ENCODE measurements at places on chromosomes 11 and 22. TPM values are rescaled to one million over a fixed set of nuclear protein-coding genes. Genes with fewer than 3 reads are reported as not detected.

- DNase-seq = no peak
- no peaks in the 10 kb centered on the region for H3K27me3 ChIP-seq
- H3K4me3 ChIP-seq = no peak overlapping the region
- H3K4me1 ChIP-seq = no peaks in the 10 kb centered on the region
- no peaks in the 10 kb centered on the region for H3K36me3 ChIP-seq
These were observed 3.4 kb upstream of the LRRC55 start for GRCh38 chr11:57178334-57178733.

DNA sequence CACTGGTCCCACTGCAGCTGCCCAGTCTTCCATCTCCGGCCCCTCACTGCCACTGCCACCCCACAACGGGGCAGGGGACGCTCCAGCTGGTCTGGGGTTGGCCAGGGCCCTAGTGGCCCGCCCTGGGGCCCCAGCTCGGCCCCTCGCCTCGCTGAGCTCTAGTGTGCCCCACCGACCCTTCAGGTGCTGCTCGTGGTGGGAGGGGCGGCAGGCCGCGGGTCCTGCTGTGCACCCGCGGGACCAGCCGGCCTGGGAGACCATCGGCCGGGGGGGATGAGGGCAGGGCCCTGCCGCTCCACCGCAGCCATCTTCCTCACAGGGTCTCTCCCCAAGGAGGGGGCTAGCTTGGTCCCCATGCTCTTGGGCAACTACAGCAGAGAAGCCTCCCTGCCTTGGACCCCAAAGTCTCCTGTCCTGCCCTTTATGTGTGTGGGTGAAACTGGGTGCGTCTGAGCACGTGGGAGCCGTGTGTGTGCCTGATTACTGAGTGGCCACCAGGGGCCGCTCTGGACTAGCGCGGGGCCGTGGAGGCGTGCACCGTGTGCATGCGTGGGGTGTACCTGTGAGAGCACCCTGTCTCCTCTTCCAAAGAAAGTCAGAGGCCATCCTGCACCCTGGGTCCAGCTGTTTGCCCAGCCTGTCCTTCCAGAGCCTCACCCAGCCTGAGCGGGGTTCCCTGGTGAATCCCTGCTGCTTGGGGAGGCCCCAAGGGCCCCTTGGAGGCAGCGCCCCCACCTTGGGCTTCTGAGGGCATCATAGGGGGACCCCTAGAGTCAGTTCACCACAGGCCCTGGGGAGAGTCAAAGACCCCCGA, 6.0 kb upstream of the ACR start:
- H3K27ac ChIP-seq = no peak overlapping the region
- DNase-seq = peak; percentile 54
- H3K27me3 ChIP-seq = peaks cover 20% of the 10 kb centered on the region
- H3K4me1 ChIP-seq = peaks cover 6% of the 10 kb centered on the region

DNA sequence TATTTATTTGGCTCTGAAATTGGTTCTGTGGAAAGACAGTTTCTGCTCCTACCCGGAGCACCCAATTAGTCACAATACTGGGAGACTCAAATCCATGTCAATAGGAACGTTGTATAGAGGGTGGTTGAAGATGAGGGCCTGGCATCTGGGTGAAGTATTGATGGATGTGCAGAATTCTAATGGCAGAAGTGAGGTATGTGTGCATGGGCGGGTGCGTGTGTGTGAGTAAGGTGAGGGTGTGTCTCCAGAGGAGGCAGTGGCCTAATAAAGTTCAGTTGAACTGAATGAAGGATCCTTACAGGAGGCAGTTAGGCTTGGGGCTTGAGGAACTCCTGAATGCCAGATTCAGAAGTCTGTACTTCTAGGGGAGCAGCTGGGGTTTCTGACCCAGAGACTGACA, 71.8 kb upstream of the B3GAT1 start:
- no peak overlapping the region for H3K4me3 ChIP-seq
- no peaks in the 10 kb centered on the region for H3K27me3 ChIP-seq
- DNase-seq = no peak

DNA sequence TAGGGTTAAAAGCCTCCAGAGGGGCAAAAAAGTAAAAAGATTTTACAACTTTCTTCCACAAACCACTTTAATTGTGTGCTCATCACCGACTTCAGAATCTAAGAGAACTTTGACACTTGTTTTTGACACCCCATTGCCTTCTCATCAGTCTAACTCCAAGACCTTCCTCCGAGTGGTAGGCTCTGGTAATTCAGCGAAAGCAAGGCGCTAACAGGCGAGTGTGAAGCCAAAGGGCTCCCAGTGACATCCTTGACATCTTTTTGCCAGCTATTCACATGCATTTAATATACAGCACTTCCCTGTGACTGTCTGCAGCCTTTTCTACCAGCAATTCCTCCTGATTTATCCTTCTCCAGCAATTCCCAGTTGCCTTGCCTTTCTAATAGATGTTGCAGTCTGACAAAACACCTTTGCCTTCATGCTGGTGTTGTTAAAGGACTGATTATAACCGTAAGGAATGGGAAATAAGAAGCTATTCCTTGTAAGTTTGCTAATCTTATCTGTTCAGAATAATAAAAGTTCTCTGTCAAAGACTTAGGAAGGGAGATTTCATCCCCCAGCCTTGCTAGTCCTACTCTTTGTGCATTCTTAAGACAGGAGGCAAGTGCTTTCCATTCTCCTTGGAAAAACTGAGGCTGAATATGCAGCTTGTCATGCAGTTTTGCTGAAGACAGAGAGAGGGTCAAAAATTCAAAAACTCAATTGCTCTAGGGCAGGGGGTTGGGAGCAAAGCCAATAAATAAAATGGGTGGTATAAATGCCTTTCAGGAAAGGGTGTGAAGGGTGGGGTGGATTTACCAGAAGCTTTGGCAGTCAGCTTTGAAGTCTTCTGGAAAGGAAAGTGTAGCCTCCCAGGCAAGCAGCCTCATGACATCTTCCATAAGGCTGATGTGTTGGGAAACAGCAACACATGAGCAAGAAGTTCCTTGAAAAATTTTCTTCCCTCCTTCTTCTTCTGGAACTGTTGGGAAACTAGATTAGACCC, 39.1 kb downstream of the SNX19 start:
- no peaks in the 10 kb centered on the region for H3K27me3 ChIP-seq
- H3K4me3 ChIP-seq = no peak overlapping the region
- no peak overlapping the region for H3K27ac ChIP-seq

DNA sequence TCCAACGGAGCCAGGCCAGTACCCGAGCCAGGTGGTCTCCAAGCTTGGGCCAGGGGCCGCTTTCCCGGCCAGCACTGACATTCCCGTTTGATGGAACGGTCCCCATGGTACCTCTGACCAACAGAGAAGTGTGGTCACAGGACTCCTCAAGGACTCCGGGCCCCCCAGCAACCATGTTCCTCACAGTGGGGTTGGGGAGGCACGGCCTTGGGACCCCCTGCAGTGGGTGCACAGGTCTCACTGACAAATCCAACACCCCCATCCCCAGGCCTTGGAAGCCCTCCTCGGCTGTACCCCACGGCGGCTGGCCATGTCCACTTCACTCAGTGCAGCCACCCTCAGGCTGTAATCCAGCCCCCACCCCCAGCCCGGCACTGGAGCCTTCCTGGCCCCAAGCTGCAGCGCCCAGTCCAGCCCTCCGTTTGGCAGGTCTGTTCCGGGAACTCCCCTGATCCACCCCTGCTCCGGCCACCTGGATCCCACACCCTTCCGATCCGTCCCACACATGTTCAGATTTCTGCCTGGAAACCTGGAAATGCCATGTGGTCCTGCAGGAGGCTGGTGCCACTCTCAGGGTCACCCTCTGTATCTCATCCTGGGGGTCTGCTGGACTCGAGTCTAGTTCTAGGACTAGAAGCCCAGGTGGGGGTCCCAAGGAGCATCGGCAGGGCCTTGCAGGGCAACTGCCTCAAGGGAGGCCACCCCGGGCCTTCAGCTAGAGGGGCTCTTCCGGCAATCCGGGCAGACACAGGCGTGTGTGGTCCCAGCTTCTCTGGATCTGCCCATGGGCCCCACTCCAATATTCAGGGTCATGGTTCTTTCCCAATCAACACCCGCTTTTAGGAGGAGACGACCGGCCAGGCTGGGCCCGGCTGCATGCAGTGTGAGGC, 26.6 kb downstream of the TBX1 start:
- peaks cover 6% of the 10 kb centered on the region for H3K36me3 ChIP-seq
- H3K27me3 ChIP-seq = no peaks in the 10 kb centered on the region
- H3K4me3 ChIP-seq = no peak overlapping the region
- H3K27ac ChIP-seq = no peak overlapping the region
- no peaks in the 10 kb centered on the region for H3K4me1 ChIP-seq

GRCh38 chr11:111194860-111195568, 50.5 kb upstream of the POU2AF2 start:
- no peak overlapping the region for H3K27ac ChIP-seq
- no peaks in the 10 kb centered on the region for H3K4me1 ChIP-seq
- H3K4me3 ChIP-seq = no peak overlapping the region
- H3K27me3 ChIP-seq = no peaks in the 10 kb centered on the region
- no peaks in the 10 kb centered on the region for H3K36me3 ChIP-seq
- DNase-seq = no peak

GRCh38 chr11:16403448-16403803, 47.1 kb upstream of the SOX6 start:
- no peaks in the 10 kb centered on the region for H3K27me3 ChIP-seq
- no peaks in the 10 kb centered on the region for H3K4me1 ChIP-seq
- H3K27ac ChIP-seq = no peak overlapping the region
- H3K4me3 ChIP-seq = no peak overlapping the region
- H3K36me3 ChIP-seq = no peaks in the 10 kb centered on the region

DNA sequence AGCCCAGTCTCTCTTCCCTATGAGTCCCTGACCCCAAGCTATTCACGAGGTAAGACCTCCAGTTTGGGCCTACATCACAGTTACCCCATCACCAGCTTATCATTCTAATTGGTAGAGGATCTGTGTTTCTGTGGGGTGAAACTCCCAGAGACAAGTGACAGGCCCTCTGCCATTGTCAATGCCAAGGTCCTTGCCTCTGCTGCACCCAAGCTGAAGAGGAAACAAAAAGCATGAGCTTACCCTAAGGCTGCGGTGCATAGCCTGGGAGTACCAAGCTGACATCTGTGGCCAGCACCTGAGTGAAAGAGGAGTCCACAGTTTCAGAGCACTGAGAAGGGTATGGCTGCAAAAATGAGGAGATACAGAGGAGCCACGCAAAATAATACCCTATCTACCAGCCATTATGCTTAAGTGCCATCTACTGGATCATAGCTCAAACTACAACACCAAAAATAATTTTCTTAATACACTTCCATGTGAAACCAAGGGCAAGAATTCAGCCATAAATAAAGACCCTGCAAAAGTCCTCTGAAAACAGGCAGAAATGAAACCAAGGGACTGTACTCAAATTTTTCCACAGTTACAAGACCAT, 62.3 kb upstream of the ANO5 start:
- H3K27ac ChIP-seq = no peak overlapping the region
- H3K4me3 ChIP-seq = no peak overlapping the region
- no peak for DNase-seq
- no peaks in the 10 kb centered on the region for H3K36me3 ChIP-seq

DNA sequence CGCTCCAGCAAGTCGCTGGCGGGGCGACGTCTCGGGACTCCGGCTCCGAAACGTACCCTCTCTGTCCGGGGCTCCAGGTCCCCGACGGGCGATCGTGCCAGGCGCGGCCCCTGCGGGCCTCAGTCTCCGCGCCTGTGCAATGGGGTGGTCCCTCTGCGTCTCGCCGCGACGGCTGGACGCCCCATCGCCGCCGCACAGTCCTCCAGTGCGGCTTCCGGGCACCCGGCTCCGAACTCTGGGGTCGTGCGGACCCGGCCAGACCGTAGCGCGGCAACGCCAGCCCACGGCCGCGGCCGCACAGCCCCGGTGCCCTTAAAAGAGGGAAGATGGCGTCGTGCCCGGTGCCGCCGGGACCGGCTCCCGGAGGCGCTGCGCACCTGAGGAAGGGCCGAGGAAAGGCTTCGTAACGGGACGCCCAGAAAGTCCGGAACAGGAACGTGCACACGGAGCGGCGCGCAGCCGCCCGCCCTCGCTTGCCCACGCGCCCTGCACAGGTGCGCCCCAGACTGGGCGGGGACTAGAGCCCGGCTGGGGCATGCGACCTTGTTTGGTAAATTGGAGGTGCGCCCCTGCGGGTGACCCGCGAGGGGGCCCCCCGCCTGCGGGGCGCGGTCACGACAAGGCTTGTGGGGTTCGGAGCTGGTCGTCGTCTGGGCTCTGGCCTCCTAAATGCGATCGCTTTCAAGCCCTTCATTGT, 525 bp downstream of the BIK start:
- no peak for DNase-seq
- peaks cover 14% of the 10 kb centered on the region for H3K4me1 ChIP-seq
- H3K27me3 ChIP-seq = peaks cover 18% of the 10 kb centered on the region
- H3K27ac ChIP-seq = no peak overlapping the region
- H3K36me3 ChIP-seq = peaks cover 4% of the 10 kb centered on the region
- H3K4me3 ChIP-seq = peak overlapping the region; percentile 47

DNA sequence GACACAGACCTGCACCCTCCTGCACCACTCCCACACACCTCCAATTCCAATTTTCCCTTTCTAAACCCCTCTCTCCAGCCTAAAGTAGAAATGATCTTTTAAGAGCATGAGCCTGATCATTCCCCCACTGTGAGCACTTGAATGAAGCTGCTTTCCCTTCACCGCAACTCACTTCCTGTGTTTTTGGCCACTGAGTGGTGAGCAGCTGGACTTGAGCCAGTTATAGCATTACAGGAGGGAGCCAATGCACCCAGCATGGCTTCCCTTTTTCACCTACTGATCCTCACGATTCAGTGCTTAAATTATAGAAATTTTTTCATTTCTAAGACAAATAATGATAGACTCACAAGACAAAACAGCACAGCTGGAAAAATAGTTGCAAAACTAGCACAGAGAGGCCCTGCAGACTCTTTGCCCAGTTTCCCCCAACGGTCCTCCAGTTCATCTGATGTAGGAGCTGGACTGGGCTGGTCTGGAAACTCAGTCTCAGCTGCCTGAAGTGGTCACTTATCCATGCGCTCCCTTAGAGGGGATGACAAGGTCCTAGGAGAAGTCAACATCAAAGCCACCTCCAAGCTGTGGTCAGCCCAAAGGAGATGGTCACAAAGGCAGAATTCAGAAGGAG, 9.7 kb upstream of the APOL4 start:
- DNase-seq = peak; percentile 11
- H3K4me3 ChIP-seq = no peak overlapping the region
- H3K27me3 ChIP-seq = no peaks in the 10 kb centered on the region
- no peak overlapping the region for H3K27ac ChIP-seq
- H3K36me3 ChIP-seq = no peaks in the 10 kb centered on the region
- no peaks in the 10 kb centered on the region for H3K4me1 ChIP-seq

DNA sequence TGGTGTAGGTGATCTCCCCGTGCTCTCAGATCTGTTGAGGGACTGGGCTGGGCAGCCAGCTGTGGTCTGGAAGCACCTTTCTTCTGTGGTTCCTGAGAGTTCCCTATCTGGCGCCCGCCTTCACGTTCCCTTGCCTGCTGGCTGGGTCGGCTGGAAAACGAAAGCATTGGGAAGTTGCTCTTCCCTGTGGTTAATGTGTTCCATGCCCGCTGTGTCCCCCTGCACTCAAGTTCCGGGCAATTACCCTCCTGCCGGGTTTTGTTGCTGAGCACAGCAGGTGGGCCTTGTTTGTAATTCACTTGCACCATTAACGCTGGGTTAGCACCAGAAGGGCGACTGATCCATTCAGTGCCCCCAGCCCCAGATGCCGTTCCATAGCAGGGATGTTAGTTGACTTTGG, 134.1 kb downstream of the GRIK4 start:
- no peaks in the 10 kb centered on the region for H3K27me3 ChIP-seq
- no peaks in the 10 kb centered on the region for H3K36me3 ChIP-seq
- H3K4me3 ChIP-seq = no peak overlapping the region
- no peak overlapping the region for H3K27ac ChIP-seq
- no peak for DNase-seq
- no peaks in the 10 kb centered on the region for H3K4me1 ChIP-seq

ST14 gene
- not detected for total RNA-seq

LMO2 gene
- 0.31 TPM for total RNA-seq

KIF18A gene
- 33.3 TPM for total RNA-seq

LRP5 gene
- 32.2 TPM for total RNA-seq
